Activated naive CD4-positive, alpha-beta T cell treated with anti-CD3 and anti-CD28 coated beads, Interleukin-2, amount 10 ng/mL, durations not matched to agents 7 days and 5 days (primary cell): ENCODE measurements at places on chromosomes 1 and 21.

DNA sequence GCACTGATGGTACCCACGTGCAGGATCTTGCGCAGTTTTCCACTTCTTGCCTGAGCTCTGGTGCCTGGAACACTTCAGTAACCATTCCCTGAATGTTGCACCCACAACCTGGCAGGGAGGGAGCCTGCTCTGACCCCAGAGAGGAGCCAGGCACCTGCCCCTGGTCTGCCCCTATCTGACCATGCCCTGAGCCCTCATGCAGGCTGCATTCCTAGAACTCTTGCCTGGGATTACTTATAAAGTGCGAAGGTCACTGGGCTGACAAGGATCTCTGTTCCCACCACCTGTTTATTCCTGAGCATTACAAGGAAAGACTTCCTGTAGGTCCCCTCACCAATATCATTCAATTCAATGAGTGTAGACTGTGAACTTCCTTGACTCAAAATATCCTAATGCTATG, 191.9 kb upstream of the FMN2 start:
- no peak for DNase-seq

DNA sequence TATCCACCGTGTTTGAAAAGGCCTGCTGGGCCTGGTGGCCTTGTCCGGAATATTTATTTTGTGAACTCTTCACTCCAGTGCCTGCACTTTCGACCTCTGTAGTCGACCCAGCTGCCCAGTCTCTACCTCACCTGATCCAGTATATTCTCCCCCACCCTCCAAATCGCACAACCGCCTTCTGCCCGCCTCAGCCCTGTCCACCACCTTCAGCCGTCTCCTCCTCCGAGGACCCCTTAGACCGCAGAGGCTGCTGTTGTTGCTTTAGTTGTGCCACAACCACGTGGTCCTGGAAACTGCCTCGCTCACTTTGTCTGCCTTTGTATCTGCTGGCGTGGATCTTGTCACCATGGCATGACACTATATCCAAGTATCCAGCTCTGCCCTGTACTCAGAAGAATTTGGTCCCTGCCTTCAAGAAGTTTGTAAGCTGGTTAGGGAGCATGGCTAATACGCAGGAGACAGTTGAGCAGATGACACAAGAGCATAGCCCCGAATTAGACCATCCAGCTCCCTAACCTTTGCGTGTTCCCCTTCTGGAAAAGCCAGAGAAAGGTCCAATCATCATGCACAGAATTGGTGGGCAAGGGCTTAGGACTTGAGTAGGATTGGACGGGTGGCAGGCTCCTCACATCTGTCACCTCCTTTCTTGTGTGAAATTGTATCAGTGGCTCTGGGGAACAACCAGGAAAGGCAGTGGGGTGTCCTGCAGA, 1.5 kb downstream of the PHGDH start:
- DNase-seq: no peak

GRCh38 chr1:182795563-182796228, 6.1 kb downstream of the NPL start:
- no peak for DNase-seq

DNA sequence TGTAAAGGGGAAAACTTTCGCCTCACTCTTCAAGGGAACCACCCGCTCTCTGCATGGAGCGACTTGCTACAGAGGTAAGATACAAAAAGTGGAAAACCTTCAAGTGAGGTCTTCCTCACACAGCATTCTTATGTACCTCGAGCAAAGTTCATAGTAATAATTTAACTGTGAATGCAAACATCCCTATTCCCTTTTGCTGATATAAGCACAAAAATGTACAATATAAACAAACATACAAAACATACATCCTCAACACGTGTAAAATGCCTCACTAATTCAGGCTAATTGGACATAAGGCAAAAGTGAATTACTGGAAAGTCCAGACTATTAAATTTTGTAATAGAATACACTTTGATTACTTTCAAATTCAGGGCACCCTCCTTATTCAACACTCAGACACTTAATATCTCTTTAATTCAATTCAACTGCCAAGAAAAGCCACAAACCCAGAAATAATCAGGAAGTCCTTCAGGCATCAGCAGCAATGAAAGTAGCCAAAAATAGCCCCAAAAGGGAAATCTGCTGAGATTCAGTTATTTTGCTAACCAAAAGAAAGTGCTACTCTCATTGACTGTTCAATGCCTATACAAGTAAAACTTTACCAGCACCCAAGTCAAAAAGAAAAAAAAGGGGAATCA, 15.2 kb upstream of the LMX1A start:
- no peak for DNase-seq

GRCh38 chr1:26083208-26083607, 15.8 kb upstream of the TRIM63 start:
- no peak for DNase-seq

DNA sequence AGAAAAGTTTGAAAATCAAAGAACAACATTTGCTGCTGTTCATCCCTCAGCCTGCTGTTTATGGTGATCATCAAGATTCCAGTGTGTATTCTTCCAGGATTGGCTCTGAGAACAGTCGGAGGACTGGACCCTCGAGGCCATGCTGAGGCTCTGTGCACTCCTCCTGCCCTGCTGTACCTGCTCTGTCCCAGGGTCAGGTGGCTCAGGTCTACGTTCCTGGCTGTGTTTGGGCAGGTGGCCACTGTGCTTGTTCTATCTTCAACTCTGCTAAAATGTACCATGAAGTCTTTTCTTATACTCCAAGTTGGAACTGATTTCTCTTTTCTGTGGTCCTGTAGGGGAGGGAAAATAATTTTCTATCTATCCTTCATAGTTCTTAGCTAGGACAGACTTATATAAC, 175.9 kb downstream of the RWDD3 start:
- no peak for DNase-seq

DNA sequence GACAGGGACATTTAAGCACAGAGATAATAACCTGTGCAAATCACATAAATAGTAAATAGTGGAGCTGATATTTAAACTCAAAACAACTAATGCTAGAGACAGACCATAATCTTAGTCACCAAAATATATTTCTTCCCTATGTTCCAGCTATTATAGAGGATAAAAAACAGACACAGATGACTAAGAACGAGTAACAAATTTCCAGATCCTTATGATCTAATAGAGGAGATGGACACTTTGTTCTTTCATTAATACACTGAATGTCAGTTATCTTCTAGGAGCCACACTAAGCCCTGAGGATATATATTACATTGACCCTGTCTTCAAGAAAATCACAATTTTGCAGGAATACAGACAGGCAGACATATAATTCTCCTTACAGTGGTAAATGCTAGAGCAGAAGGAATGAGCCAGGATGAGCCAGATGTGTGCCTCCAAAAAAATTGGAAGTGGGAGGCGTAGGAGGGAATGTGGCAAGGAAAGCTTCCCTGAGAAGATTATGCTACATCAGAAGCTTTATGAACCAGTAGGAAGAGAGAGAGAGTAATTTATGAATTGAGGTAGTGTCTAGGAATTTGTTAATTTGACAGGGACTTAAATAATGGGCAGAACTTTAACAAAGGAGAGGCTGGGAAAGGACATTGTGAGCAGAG, 395.4 kb upstream of the BEND5 start:
- no peak for DNase-seq
